NCI-H1930 (cell line): ENCODE measurements at places on chromosomes 3 and 15.
A peak's percentile ranks its signal among the peaks of the same experiment; 100 is the strongest.

- no peak for DNase-seq
These were observed 10.8 kb upstream of the PHLDB2 start for GRCh38 chr3:111848283-111848682.

DNA sequence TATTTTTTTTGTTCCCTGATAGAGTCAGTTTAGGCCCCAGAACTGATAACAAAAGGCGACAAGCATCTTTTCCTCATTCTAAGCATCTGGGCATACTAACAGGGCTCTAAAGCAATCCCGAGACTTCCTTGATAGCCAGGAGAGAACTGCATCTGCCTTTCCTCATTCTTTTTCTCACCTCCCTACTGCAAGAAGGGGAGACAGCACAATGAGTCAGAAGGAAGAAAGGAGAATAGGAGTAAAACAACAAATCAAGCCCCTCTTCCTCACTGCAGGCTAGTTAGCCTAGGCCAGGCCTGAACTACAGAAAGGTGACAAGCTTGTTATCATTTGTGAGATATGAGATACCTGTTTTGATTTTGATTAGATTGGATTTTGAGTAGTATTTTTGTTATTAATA is 97.9 kb downstream of the NAALADL2 start:
- DNase-seq: no peak

DNA sequence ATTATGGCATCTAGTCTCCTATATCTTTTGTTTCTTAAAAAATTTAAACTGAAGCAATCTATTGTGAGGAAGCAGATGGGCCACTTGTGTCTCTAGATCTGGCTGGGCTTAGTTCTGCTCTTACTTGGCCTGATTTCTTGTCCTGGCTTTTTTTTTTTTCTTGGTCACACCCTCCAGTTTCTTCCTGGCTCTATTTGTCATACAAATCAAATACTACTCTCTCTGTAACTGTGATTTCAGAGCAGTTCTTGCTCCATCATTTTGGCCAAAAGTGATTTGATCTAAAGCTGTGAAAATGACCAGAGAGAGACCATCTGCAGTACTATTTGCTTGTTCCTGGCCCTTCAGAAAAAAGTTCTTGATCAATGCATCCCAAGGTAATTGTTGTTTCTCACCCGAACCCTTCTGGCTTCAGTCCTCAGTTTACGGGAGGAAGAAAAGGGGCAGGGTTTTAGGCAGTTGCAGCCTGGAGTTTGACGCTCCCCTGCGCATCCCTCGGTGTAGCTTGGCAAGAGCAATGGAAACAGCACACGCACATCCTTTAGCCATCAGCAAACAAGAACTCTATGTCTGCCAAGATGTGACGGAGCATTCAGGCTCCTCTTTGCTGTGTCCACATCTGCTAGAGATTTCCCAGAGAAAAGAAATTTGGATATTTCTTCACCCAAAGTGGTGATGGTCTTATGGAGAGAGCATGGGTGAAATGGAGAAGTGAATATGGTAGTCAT is 31.6 kb downstream of the CHST2 start:
- DNase-seq: no peak

DNA sequence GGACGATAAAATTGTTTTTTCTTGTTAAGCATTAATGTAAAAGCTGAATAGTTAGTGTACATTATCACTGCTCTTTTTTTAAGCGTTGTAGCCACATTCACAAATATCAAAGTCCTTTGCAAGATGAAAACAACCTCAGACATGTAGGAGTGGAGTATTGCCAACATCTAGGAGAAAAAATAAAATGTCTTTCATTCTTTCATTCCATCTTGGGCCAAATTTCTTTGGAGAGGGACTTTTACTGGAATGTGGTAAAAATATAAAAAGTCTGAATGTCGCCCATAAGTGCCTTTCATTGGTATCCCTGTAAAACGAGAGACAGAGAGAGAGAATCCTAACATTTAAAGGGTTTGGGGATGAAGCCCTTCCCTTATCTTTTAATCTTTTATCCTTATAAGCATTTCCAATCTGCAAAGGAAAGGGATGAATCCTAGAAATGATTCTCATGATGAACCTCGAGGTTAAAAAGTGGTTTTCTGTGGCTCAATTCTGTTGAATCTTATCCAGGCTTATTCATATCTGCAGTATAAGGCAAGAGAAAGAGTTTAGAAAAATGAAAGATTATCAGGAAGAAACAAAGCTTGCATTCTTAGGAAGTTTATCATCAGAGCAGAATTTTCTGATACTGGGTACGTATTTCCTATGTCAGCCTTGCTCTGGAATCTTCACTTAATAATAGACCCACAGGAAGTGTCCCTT is 1031.7 kb downstream of the MCTP2 start:
- DNase-seq: no peak

GRCh38 chr15:52382647-52383046 is 87.0 kb upstream of the MYO5C start:
- no peak for DNase-seq

DNA sequence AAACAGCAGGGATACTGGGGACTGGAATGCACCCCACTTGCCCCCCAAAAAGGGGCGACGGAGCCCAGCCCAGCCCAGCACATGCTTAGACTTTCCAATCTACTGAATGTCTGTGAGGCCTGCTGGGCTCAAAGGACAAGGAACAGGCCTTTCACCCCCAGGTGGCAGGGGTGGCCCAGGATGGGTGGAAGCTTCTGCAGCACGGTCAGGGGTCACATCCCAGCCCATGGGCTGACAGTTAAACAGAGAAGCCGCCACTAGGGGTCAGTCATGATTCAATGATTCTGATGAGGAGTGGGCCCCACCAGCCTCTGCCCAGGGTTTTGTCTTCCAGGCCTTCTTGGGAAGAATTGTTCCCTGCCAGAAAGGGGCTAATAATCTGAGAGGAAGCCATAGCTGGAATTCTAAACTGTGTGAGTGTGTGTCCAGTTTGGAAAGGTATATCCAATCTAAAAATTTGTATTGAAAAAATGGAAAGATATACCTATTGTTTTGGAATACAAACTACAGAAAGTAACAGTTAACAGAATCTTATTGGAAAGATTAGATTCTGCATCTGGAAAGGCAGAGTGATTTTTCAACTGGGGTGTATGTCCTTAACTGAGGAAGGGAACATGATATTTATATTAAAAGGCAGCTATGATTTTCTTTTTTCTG is 2.2 kb downstream of the CHRNB4 start:
- peak; percentile 30 for DNase-seq

GRCh38 chr15:72614810-72615532 is 39.5 kb upstream of the GOLGA6B start:
- DNase-seq: no peak

DNA sequence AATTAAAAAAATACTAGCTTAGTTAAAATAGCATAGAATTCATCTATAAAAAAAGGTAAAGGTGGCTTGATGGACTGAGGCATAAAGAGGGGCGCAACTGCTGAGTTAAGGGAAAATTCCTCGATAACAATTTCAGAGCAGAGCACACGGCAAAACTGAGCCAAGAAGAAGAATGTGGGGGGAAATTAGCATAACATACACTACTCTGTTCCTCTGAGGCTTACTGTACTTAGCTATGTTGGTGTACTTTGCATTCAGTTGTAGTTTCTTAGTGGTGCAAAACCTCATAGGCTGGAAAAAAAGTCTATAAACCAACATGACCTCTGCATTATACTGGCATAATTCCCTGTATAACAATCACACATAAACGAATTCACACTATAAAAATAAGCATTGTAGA is 357.9 kb upstream of the LRRC3B start:
- no peak for DNase-seq

- no peak for DNase-seq
These were observed 11.0 kb downstream of the TMEM45A start for GRCh38 chr3:100503448-100503847.

- no peak for DNase-seq
These were observed 93.0 kb downstream of the MEIS2 start for GRCh38 chr15:37007301-37007700.

- DNase-seq: no peak
These were observed 19.2 kb upstream of the RAD18 start for GRCh38 chr3:8982509-8982908.

GRCh38 chr3:173841334-173841733 is 443.8 kb downstream of the NLGN1 start:
- no peak for DNase-seq
